Activated T-cell treated with anti-CD3 and anti-CD28 coated beads, Interleukin-2, amount 50 U/mL, for 72 hours (primary cell): ENCODE measurements at places on chromosomes 12 and 14.

- DNase-seq: no peak
Observed at GRCh38 chr12:51056242-51056641, 8.1 kb downstream of the LETMD1 start.

DNA sequence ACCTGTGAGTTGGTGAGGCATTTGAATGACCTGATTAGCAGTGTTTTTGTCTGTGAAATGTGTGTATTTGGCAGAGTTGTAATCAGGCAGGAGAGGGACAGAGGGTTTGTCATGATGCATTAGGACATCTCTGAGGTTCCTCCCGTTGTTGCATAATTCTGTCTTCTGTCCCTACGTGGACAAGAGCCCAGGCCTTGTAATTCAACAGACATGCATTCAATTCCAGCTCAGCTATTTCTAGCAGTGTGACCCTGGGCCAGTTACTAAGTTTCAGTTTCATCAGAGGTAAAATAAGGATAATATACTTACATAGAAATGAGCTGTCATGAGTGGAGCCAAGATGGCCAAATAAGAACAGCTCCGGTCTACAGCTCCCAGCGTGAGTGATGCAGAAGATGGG lies 208.6 kb downstream of the SLC38A4 start:
- DNase-seq: no peak

DNA sequence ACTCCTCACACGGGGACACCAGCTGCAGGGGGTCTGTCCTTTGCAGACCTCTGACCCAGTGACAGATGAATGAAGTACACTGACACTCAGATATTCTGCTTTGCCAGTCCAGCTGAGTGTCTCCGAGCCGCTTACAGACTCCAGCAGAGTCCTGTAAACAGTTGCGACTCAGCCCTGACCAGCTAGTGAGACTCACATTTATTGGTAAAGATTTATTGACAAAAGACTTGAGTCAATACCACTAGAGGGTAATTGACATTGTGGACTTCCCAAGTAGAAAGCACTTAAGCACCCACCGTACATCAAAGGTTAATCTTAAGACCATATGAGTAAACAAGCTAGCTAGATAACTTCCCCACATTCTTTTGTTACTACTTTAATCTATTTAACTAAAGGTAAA lies 9.8 kb upstream of the FKBP4 start:
- no peak for DNase-seq

DNA sequence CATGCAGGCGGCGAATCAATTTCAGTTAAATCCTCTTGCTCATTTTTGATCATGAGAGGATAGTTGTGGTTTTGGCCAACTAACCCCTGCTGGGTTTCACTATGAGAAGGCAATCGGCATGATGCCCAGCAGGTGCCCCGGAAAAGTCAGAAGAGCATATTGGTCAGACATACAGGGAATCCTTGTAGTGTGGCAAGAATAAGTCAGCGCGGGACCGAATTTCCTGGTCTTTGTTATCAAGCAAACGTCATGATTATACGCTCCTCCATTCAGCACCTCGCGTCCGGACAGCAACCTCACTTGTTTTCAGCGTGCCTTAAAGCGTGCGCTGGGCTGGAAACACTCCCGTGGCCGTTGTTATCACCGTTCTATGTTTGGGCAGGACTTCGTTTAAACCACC lies 1.8 kb downstream of the TBC1D30 start:
- DNase-seq: peak; percentile 42

GRCh38 chr12:125684968-125685790 lies 619.9 kb downstream of the AACS start:
- no peak for DNase-seq

DNA sequence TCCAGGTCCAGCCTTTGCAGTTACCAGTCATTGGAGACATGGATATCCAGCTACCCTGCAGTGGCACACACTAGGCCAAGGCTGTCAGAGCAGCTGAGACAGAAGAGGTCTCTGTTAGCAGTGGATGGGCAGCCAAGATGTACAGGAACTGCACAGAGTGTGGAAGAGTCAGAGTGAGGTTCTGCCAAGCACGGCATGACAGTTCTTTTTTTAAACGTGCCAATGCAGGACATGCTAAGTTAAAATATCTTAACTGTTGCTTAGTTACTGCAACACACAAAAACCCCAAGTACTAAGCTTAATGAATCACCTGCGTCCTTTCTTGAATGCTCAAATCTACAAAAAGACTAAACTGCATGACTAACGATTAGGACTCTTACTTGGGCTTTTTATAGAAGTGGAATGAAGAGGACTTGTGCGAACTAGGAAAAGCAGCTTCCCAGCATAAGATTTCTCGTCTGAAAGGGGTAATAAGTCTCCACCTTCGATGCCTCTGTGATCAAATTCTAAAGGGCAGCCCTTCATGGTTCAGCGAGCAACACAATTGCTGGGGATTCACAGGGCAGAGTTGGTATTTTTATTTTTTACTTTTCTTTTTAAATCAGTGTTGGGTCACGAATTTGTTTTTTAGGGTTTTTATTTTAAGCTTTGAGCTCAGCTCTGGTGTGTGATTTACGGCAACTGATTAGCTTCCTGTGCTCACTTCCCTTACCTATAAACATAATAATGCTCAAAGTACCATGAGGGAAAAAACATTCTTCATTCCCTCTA lies 20.6 kb downstream of the MAPK1IP1L start:
- DNase-seq: peak; percentile 51

GRCh38 chr14:94700336-94700735 lies 69.6 kb downstream of the GSC start:
- DNase-seq: no peak

- no peak for DNase-seq
Observed at GRCh38 chr14:33455654-33456345, 495.1 kb downstream of the EGLN3 start.

GRCh38 chr12:25248732-25249131 lies 2.0 kb downstream of the KRAS start:
- no peak for DNase-seq

GRCh38 chr12:119447618-119448017 lies 113.1 kb downstream of the CCDC60 start:
- no peak for DNase-seq
